ENCODE measurements at places on chromosomes 16 and 17.

GRCh38 chr17:49483599-49484509, 11.2 kb upstream of the NGFR start:
- no peak for DNase-seq

GRCh38 chr16:24996301-24996700, 18.9 kb downstream of the ARHGAP17 start:
- no peak for DNase-seq

DNA sequence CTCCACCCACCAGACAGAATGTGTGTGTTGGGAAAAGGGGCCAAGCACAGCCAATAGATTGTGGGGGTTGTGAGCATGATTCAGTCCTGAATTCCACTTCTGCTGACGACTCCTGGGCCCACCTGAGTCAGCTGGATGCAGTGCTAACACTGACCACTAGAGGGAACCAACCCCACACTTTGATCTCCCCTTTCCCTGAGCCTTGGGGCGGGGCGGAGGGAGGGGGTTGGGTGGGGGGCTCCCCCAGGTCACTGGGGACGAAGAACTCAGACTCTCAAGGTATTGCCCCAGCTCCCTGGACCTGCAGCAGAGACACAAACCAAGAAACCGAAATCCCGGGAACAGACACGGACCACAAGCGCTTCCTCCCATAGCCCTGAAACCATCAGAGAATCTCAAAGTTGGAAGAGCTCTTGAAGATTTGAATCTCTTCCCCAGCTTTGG, 621 bp upstream of the CSHL1 start:
- DNase-seq: no peak

- no peak for DNase-seq
Measured at GRCh38 chr17:75270218-75270965, 639 bp downstream of the MIF4GD start.

DNA sequence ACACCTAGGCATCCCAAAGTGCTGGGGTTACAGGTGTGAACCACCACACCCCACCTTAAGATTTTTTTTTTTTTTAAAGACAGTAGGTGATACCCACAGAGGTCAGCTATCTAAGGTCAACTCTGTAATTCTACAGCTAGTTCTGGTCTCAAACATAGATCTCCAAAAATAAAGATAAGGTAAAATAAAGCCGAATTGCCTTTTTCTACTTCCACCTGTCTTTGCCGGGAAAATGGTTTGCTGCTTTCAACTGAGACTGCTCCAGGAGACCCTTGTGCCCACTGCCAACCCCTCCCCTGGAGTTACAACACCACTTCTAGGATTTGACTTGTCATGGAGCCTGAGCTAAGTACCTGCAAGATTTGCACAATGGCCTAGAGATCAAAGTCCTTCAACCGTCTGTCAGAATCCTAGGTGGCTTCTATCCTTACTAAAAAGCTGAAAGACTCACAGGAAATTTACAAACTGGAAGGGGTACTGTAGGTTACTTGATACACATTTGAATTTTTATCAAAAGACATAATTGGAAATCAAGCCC, 4.7 kb upstream of the CNOT1 start:
- no peak for DNase-seq

- DNase-seq: no peak
Measured at GRCh38 chr17:57552114-57552624, 192.9 kb downstream of the CCDC182 start.

Measured in occipital lobe (tissue), 3 donors.